Stimulated activated CD8-positive, alpha-beta memory T cell treated with anti-CD3 and anti-CD28 coated beads, Interleukin-4, amount 100 ng/mL, for 1 hour (primary cell): ENCODE measurements at places on chromosomes 3 and 15.

DNA sequence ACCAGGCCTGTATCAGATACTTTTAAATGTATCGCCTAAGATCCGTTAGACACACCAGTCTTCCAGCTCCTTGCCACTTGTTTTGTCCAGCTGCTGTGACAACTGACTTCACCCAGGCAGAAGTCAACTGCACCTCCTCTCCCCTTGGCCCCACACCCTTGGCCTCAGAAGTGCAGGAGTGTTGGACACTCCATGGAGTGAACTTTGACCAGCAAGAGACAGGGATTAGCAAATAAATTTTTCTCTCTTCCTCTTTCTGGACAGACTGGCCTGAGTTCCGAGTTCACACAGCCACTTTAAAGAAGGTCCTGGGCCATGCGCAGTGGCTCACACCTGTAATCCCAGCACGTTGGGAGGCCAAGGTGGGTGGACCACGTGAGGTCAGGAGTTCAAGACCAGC lies 2.9 kb upstream of the CLN6 start:
- DNase-seq: no peak

DNA sequence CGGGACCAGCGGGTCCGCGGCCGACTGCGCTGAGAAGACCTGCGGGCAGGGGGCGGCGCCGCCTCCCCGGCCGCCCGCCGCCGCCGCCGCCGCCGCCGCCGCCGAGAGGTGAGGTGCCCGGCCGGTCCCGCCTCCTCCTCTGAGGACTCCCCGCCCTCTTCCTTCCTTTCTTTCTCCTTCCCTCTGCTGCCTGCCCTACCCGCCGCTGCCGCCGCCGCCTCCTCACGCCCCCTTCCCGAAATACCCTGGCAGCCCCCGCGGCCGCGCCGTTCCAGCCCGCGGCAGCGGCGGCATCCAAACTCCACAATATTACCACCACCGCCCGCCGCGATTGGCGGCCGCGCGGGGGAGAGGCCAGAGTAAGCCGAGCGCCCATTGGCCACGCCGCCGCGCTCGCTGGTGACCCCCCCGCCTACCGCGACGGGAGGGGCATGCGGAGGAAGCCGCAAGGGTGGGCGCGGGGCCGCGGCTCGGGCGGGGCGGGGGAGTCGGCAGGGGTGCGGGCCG lies 61.8 kb upstream of the ANKRD28 start:
- peak; percentile 44 for DNase-seq

GRCh38 chr15:65824941-65825544 lies 33.0 kb upstream of the DENND4A start:
- DNase-seq: no peak

DNA sequence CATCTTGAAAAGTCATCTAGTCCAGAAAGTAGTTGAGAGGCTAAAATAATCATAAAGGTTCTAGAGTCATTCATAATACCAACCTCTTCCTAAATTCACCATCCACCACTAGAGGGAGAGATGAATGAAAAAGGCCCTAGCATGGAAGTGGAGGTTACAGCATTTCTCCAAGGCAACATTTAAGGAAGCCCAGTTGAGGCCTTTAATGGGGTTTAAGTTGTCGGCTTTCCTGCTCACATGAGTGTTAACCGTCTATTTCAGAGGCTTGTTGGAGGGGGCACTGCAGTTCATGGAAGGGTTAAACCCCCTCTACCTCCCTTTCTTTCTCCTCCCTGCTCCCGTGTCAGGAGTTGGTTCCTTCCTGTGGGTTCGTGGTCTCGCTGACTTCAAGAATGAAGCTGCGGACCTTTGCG lies 3.8 kb upstream of the SLCO3A1 start:
- DNase-seq: no peak
